Natural killer cell treated with Interleukin-12 subunit alpha and Interleukin-12 subunit beta and Interleukin-15 and Interleukin-18, amount 100 ng/mL, for 72 hours (primary cell): ENCODE measurements at places on chromosomes 6 and 20. TPM values are rescaled to one million over a fixed set of nuclear protein-coding genes. Genes with fewer than 3 reads are reported as not detected.

DNA sequence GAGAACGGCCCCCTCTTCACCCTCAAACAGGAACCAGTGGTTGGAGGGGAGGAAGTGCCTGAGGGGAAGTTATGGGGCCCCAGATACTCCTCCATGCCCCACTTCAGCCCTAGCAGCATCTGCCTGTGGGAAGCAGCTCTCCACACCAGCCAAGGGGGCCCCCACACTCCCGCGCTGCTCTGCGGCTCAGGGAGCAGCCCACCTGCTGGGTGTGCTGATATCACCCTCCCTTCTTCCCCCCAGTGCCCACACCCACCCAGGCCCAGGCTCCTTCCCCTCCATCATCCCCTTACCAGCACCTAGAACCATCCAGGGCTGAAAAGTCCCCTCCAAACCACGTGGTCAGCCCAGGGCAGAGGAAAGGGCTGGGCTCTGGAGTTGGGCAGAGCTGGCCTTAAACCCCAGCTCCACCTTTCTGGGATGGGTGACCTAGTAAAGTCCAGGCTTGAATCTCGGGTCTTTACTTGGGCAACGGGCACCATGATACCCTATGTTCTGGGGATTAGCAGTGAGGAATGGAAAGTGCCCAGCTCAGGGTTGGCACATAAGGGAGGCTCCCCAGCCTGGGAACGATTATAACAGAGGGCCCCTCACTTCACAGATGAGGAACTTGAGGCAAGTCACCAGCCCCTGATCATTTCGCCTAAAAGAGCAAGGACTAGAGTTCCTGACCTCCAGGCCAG, 663 bp downstream of the LST1 start:
- H3K4me3 ChIP-seq = peak overlapping the region; percentile 90
- H3K27ac ChIP-seq = peak overlapping the region; percentile 87
- H3K36me3 ChIP-seq = peaks cover 7% of the 10 kb centered on the region
- peaks cover 50% of the 10 kb centered on the region for H3K4me1 ChIP-seq

GRCh38 chr6:131861381-131861780, 53.6 kb downstream of the ENPP1 start:
- no peak overlapping the region for H3K4me3 ChIP-seq
- peaks cover 13% of the 10 kb centered on the region for H3K27me3 ChIP-seq
- H3K4me1 ChIP-seq = no peaks in the 10 kb centered on the region
- no peak overlapping the region for H3K27ac ChIP-seq

DNA sequence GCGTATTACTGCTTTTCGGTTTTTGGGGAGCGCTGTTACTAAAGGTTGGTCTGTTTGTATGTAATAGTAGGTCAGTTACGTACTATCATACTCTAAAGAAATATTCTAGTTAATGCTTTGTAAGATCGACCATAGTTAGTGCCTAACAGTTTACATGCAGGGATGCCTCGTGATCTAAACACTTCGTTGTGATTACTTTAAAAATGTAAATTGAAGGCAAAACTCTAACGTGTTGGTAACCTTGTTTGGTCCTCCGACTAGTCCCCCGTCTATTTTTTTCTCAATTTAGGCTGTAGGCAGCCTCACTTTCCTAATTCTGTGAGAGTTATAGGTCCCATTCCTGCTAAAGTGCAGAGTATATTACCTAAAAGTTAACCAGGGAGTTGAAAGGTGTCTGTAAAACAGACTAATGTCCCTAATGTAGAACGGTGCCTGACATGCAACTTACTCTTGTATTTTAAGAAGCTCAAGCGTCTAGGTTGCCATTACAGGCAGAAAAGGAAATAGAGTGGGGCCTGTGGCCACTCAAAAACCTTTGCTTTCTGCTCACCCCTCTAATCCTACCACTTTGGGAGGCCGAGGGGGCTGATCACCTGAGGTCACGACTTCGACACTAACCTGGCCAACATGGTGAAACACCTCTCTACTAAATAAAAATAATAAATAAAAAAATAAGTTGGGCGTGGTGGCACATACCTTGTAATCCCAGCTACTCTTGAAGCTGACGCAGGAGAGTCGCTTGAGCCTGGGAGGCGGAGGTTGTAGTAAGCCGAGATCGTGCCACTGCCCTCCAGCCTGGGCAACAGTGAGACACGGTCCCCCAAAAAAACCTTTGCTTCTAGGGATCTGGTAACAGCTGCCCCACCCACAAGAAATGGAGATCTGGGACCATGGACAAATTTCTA, 37.8 kb downstream of the HFE start:
- H3K27ac ChIP-seq = peak overlapping the region; percentile 99
- peaks cover 52% of the 10 kb centered on the region for H3K4me1 ChIP-seq
- H3K27me3 ChIP-seq = no peaks in the 10 kb centered on the region
- H3K36me3 ChIP-seq = peaks cover 28% of the 10 kb centered on the region
- peak overlapping the region; percentile 97 for H3K4me3 ChIP-seq
- no peak for DNase-seq

DNA sequence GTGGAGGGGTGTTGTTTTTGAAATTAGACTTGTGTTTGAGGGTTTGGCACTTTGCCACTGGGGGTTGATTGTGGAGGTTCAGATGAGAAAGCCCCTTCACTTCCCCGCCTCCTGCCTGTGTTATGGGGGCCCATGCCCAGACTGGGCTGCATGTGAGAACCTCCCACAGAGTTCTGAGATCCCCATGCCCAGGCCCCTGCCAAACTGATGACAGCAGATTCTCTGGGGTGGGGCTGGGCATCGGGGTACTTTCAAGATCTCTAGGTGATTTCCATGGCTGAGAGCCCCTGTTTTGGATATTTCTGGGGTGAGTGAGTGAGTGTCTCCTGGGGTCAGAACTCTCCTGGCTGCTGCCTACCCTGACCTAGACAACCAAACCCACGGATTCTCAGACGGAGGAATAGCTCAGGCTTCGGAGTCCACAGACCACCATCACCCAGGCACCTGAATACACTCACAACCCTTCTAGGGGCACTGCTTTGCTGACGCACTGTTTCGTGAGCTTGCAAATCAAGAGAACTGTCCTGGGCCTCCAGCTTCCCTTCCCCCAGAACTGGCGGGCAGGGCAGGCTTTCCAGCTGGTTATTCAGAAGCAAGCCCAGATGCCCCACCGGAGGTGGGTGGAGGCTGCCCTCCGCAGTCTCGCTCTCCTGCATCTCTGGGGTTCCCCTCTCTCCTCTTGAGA, 6.3 kb downstream of the BCAS1 start:
- peak overlapping the region; percentile 69 for H3K27ac ChIP-seq
- peaks cover 24% of the 10 kb centered on the region for H3K4me1 ChIP-seq
- H3K27me3 ChIP-seq = no peaks in the 10 kb centered on the region
- DNase-seq = peak; percentile 74
- H3K4me3 ChIP-seq = peak overlapping the region; percentile 45

GRCh38 chr6:167682125-167682524, 144.6 kb upstream of the AFDN start:
- H3K4me3 ChIP-seq = no peak overlapping the region
- peaks cover 31% of the 10 kb centered on the region for H3K27me3 ChIP-seq
- DNase-seq = no peak
- no peaks in the 10 kb centered on the region for H3K36me3 ChIP-seq
- H3K4me1 ChIP-seq = peaks cover 3% of the 10 kb centered on the region

- peak overlapping the region; percentile 53 for H3K27ac ChIP-seq
- no peaks in the 10 kb centered on the region for H3K27me3 ChIP-seq
- no peak for DNase-seq
Measured at GRCh38 chr6:30676660-30677285, 4.0 kb upstream of the DHX16 start.

DNA sequence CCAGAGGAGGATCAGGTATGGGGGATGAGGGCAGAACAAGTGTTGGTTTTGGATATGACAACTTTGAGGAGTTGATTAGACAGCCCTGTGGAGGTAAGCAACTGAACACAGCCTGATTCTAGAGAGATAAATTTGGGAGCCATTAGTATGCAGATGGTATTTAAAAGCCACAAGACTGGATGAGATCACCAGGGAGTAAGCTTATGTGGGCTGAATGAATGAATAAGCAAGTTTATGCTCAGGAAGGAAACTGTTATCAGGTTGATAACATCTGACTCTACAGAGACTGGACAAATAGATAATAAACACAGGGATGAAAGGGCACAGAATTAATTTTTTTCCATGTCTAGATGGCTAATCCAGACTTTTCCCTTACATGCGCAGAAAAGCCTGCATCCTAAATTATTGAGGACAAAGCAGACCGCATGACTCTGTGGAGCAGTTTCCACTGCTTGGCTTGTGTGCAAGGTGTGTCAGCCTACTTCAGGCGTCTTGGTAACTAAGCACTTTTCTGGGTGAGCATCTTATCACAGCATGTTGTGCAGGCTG, 150.6 kb downstream of the GJA10 start:
- H3K27me3 ChIP-seq = no peaks in the 10 kb centered on the region
- no peak overlapping the region for H3K27ac ChIP-seq
- no peaks in the 10 kb centered on the region for H3K36me3 ChIP-seq
- no peak overlapping the region for H3K4me3 ChIP-seq

DNA sequence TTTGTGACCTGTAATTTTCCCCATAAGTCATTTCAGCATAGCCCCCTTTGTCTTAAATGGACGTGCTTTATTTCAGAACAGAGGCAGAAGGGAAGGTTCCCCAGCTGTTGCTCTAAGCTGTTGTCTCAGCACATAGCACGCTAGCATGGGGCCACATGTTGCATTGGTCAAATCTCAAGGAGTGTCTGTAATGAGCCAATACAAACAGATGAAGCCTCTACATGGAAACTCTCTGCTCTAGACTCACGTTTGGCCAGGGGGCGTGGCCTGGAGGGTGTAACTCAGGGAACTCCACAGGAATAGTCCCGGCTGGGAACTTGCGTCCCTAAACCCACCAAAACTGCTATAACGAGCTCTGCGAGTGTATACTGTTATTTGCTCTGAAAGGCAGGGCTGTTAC, 35.2 kb upstream of the SLC22A2 start:
- no peak overlapping the region for H3K4me3 ChIP-seq
- no peak overlapping the region for H3K27ac ChIP-seq
- peaks cover 7% of the 10 kb centered on the region for H3K4me1 ChIP-seq
- peaks cover 39% of the 10 kb centered on the region for H3K27me3 ChIP-seq
- H3K36me3 ChIP-seq = no peaks in the 10 kb centered on the region
- no peak for DNase-seq

The APOM gene
- total RNA-seq = 0.76 TPM

- H3K36me3 ChIP-seq = no peaks in the 10 kb centered on the region
- no peak overlapping the region for H3K27ac ChIP-seq
- peaks cover 37% of the 10 kb centered on the region for H3K27me3 ChIP-seq
- no peaks in the 10 kb centered on the region for H3K4me1 ChIP-seq
- DNase-seq = no peak
Measured at GRCh38 chr6:53765270-53765669, 29.5 kb upstream of the LRRC1 start.

GRCh38 chr6:89984926-89985750, 90.9 kb downstream of the GJA10 start:
- no peaks in the 10 kb centered on the region for H3K36me3 ChIP-seq
- H3K4me3 ChIP-seq = no peak overlapping the region
- DNase-seq = no peak
- no peaks in the 10 kb centered on the region for H3K27me3 ChIP-seq
- H3K4me1 ChIP-seq = peaks cover 12% of the 10 kb centered on the region
- H3K27ac ChIP-seq = peak overlapping the region; percentile 23

DNA sequence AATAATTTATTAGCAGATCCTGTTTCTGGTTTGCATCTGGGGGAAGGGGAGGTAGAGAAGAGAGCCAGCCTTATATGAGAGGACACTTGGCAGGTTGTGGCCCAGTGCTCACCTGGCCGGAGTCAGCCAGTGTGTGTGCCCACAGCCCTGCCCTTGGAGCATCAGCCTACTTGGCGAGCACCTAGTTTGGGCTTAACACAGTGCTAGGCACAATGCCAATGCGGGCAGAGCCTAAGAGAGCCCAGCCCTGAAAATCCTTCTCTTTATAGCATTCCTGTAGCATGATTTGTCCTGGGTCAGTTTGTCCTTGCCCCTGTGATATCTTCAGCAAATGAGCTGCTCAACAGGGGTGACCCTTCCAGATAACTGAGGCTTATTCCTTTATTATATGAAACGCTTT, 73.0 kb downstream of the SLX4IP start:
- no peaks in the 10 kb centered on the region for H3K27me3 ChIP-seq
- H3K4me1 ChIP-seq = peaks cover 40% of the 10 kb centered on the region
- no peaks in the 10 kb centered on the region for H3K36me3 ChIP-seq
- no peak overlapping the region for H3K27ac ChIP-seq

DNA sequence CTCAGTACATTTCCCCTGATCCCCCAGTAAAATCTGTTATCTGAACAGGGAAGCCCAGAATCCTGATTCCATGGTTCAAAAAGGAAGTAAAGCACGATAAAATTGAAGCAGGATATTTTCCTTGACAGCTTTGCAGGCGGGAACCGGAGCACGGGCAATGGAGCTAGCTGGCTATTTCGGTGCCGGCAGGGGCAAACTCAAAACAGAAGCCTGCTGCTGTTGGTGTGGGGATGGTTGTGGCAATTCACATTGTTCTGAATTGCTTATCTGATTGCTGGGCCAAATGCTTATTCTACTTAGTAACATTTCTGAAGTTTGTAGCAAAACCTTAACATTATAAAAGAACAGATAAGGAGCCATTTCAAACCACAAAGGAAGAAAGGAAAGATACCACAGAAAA, 172.4 kb downstream of the MMS22L start:
- H3K36me3 ChIP-seq = no peaks in the 10 kb centered on the region
- no peak overlapping the region for H3K4me3 ChIP-seq
- peaks cover 3% of the 10 kb centered on the region for H3K27me3 ChIP-seq
- H3K4me1 ChIP-seq = no peaks in the 10 kb centered on the region

GRCh38 chr20:18831830-18832499, 18.4 kb downstream of the SCP2D1 start:
- H3K36me3 ChIP-seq = no peaks in the 10 kb centered on the region
- H3K27ac ChIP-seq = no peak overlapping the region

GRCh38 chr6:14383393-14384174, 266.0 kb downstream of the CD83 start:
- no peaks in the 10 kb centered on the region for H3K36me3 ChIP-seq
- H3K27ac ChIP-seq = no peak overlapping the region
- DNase-seq = no peak
- peaks cover 24% of the 10 kb centered on the region for H3K4me1 ChIP-seq
- H3K4me3 ChIP-seq = no peak overlapping the region

GRCh38 chr20:49034070-49034732, 11.9 kb upstream of the CSE1L start:
- no peak for DNase-seq
- no peak overlapping the region for H3K27ac ChIP-seq
- H3K27me3 ChIP-seq = no peaks in the 10 kb centered on the region
- H3K36me3 ChIP-seq = peaks cover 7% of the 10 kb centered on the region

- no peak for DNase-seq
- H3K36me3 ChIP-seq = no peaks in the 10 kb centered on the region
- no peak overlapping the region for H3K4me3 ChIP-seq
- H3K27me3 ChIP-seq = no peaks in the 10 kb centered on the region
Measured at GRCh38 chr6:74409447-74409846, 713.4 kb downstream of the CD109 start.

DNA sequence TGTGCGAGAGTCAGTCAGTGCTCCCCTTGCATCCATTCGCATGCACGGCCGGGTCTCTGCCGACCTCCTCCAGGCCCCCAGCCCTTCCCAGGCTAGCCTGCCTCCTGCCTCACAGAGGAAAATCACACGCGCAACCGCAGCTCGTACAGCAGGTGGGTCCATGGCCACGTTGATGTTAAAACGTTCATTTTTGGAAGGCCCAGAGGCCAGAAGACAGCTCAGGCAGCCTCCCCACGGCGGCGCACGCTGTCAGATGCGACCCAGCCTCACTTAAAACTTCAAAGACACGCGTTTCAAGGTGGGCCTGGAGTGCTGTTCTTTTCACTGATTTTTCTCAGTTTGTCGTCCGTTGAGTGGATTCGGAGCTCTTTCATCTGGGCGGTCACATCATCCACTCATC, 276.5 kb downstream of the SMOC2 start:
- DNase-seq = no peak
- H3K27ac ChIP-seq = no peak overlapping the region
- no peaks in the 10 kb centered on the region for H3K4me1 ChIP-seq
- no peaks in the 10 kb centered on the region for H3K36me3 ChIP-seq

GRCh38 chr6:140871911-140872310, 1260.8 kb upstream of the GJE1 start:
- peaks cover 2% of the 10 kb centered on the region for H3K4me1 ChIP-seq
- no peak overlapping the region for H3K4me3 ChIP-seq
- H3K27me3 ChIP-seq = no peaks in the 10 kb centered on the region
- H3K27ac ChIP-seq = no peak overlapping the region
- DNase-seq = no peak

The BHLHE23 gene
- total RNA-seq = not detected

The OVOL2 gene
- total RNA-seq = not detected
